Activated CD4-positive, CD25-positive, alpha-beta regulatory T cell treated with anti-CD3 and anti-CD28 coated beads, Interleukin-2, amount 50 U/mL, for 16 hours (primary cell): ENCODE measurements at places on chromosomes 3 and 15.

DNA sequence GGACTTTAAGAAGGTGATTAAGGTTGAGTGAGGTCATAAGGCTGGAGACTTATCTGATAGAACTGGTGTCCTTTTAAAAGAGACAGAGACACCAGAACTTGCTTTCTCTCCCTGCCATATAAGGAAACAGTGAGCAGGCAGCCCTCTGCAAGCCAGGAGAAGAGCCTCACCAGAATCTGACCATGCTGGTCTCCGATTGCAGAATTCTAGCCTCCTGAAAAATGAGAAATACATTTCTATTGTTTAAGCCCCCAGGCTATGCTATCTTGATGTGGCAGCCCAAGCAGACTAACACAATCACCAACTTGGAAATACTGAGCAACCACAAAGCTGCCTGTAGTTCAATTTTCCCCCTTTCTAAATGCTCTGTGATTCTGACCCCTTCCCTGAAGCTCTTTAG lies 161.4 kb upstream of the RARB start:
- DNase-seq = no peak

DNA sequence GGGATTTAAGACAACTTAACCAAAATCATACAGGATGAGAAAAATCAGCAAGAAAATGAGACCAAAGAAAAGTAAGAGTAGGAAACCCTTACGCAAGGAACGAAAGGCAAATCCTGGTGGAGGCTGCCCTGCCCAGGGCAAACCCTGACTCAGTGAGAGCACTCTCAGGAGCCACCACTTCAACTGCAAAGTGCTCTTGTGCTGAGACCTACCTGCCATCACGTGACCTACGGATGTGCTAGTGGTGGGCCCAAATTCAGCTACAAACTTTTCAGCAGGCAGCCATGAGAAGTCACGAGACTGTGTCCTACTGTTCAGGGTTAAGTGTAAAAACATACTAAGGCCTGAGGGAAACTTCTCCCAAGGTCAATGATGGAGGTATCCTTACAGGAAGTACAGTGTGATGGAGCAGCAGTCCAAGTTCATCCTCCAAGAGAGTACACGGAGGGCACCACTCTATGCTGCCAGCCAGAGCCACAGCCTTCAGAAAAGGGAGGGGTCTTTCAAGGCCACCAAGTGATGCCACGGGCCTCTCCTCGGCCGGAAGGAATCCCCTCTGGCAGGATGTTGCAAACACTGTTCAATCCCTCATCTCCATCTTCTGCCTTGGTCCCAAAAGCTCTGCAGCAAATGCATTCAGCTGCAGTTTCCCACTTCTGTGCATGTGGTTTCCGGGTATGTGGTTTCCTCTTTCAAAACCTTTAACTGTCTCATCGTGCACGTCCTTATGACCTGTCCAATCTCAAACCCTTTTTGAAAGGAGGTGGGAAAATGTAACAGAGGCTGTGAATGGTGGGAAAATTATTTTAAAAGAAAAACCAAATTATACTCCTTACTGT lies 9.5 kb downstream of the CHSY1 start:
- peak; percentile 44 for DNase-seq

DNA sequence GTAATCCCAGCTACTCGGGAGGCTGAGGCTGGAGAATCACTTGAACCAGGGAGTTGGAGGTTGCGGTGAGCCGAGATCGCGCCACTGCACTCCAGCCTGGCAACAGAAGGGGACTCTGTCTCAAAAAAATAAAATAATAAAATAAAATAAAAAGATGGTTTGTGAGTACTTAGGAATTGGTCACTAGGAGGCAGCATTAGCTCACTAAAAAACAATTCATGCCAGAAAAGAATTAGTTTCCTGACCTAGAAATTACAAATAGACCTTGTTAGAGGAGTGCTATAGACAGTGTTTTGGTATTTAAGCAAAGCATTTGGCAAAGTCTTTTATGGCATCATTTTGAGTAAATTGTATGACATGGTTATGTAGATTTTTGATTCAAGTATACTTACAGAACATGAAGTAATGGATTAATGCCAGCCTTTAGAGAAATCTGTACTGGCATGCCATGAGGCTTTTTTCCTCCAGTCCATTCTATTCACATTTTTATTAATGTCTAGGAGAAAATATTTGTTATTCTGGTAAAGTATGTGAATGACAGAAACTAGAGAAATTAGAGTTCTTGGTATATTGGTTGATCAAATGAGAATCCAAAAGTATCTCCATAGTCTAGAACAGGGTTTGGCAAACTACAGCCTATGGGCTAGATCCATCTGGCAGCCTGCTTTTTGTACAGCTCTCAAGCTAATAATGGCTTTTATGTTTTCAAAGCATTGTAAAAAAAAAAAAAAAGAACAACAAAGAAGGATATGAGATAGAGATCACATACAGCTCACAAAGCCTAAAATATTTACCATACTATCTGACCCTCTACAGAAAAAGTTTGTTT lies 81.6 kb downstream of the LRRC49 start:
- no peak for DNase-seq

GRCh38 chr3:139127101-139127500 lies 82.4 kb upstream of the PRR23C start:
- no peak for DNase-seq

GRCh38 chr3:43289401-43289800 lies 3.1 kb downstream of the SNRK start:
- no peak for DNase-seq

- no peak for DNase-seq
These were observed 130.7 kb downstream of the ALCAM start for GRCh38 chr3:105497386-105497785.

DNA sequence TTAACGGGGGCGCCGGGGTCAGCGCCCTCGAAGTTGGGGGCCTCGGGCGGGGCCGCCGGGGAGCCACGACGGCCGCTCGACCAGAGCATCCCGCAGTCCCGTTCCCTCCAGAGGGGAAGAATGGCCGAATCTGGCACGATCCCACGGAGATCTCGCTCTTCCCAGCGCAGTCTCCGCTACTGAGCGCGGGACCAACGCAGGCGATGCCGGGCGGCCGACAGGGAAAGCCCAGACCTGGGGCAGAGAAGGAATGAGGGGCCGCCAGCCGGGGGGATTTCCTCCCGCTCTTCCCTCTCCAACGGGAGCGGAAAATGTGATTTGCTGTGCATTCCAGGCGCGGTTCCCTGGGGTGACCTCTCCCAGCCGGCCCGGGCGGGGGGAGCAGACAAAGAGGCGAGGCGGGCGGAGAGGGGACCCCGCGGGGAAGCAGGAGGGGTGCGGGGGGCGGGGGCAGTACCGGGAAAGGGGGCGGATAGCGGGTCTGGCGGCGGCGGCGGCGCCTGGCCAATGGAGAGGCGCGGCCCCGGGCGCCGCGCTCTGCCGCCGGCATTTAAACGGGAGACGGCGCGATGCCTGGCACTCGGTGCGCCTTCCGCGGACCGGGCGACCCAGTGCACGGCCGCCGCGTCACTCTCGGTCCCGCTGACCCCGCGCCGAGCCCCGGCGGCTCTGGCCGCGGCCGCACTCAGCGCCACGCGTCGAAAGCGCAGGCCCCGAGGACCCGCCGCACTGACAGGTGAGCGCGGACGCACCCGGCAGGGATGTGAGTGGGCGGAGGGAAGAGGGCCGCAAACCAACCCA lies at the start of gene GREM1:
Gene GREM1 (plus strand): TSS at position 579 of the 801 bp plus-strand sequence. CDS start 12,687 bp downstream, outside the sequence.
- DNase-seq = no peak

GRCh38 chr15:82093774-82094211 lies 48.0 kb upstream of the MEX3B start:
- no peak for DNase-seq

- DNase-seq = no peak
These were observed 148.4 kb upstream of the GBE1 start for GRCh38 chr3:81909796-81910195.

DNA sequence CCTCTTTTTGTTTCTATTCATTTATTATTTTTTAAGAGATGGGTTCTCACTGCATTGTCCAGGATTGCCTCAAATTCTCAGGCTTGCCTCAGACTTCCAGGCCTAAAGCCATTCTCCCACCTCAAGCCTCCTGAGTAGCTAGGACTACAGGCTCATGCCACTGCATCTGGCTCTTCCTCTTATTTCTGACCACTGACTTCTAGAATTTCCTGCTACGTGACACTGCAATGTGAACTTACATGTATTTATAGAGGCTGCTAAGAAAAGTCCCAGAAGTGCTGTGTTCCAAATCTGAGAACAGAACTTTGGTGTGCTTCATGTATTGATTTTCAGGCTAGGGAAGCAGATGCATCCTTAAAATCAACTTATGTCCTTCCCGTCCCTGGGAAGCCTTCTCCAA lies 407.4 kb downstream of the RSL24D1 start:
- no peak for DNase-seq

DNA sequence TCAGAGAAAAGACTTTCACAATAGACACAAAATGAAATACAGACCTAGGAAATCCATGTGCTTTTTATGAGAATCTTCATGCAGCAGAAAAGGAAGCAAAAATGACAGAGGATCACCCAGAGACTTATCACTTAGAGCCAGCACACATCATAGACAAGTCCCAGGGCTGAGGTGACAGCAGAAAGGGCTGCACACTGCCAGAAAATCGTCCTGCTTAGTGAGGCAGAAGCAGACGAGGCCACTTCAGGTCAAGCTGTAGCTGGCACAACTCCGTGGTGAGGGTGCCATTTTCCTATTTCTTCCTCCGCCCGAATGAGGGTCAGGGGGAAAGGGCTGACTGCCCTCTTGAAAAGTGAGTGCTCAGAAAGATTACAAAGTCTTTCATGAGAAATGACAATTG lies 95.9 kb upstream of the TNIK start:
- no peak for DNase-seq

DNA sequence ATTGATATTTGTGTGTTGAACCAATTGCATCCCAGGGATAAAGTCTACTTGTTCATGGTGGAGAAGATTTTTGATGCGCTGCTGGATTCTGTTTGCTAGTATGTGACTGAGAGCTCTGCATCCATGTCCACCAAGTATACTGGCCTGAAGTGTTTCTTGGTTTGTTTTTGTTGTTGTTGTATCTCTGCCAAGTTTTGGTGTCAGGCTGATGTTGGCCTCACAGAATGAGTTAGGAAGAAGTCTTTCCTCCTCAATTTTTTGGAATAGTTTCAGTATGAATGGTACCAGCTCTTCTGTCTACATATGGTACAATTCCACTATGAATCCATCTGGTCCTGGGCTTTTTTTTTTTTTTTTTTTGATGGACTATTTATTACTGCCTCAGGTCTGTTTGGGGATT lies 50.9 kb upstream of the OSTN start:
- DNase-seq = no peak

DNA sequence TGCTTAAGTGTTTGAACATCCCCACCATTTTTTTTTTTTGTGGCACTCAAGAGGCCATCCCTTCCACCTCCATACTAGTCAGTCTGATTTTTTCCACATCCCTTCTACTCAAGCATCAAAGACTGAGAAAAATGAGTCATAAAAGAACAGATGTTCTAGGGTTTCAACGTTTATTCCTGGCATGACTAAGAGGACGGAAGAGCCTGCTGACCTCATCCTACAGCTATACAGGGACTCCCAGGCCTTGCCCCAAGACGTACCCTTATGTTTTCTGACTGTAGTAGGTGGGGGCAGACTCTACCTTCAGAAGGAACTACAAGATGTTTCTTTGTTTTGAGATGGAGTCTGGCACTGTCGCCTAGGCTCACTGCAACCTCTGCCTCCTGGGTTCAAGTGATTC lies 3.3 kb upstream of the ITPKA start:
- no peak for DNase-seq

- no peak for DNase-seq
These were observed 22.6 kb upstream of the NEK10 start for GRCh38 chr3:27391796-27392195.

DNA sequence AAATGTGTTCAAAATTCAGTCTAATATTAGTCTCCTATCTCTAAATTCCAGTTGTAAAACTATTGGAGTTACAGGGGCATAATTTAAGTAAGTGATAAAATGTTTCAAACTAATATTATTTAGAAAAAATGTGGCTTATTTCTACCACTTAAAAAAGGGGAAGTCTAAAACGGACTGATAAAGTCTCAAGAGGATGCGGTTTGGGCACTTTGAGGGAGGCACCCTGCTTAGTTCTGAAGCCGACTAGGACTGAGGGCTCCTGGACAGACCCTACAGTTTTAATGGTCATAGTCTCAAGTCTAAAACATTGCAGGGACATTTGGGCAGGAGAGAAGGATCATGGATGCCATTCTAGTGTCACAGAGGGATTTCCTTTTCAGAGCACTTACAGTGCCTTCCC lies 566.3 kb downstream of the NR2F2 start:
- no peak for DNase-seq

GRCh38 chr3:160719710-160720109 lies 36.3 kb upstream of the PPM1L start:
- no peak for DNase-seq

- no peak for DNase-seq
These were observed 133.3 kb upstream of the SLC24A5 start for GRCh38 chr15:47987461-47987860.

DNA sequence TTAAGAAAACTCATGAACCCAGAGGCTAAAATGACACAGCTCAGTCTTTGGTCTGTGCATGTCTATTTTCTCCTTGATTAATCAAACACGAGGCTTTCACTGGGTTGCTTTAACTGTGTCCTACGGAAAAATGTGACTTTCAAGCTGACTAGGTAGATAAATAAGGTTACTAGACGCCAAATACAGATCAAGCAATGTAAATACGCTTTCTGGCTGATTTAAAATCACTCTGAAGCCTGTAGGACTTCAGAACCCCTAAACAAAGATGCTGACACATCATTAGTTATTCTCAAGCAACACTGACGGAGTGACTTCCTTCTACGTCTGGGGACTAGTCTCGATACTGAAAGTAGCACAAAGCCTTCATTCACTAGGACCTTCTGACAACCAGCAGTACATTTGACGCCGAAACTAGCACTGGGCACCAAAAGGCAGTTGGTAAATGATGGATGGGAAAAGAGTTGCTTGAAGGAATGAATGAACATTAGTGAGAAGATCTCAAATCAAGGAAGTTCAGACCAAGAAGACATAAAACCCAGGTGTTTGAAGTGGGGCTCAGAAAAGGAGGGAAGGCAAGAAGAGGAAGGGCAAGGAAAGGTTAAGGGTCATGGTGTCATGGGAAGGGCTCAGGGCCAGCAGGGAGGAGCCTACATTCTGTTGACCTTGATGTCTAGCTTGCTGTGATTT lies 67.1 kb upstream of the CDV3 start:
- DNase-seq = peak; percentile 6

- no peak for DNase-seq
These were observed 462.3 kb upstream of the PPP2R3A start for GRCh38 chr3:135503065-135503759.

- no peak for DNase-seq
These were observed 19.2 kb upstream of the MAP6D1 start for GRCh38 chr3:183844606-183845005.

GRCh38 chr15:68997930-68998777 lies 16.3 kb upstream of the NOX5 start:
- DNase-seq = no peak

DNA sequence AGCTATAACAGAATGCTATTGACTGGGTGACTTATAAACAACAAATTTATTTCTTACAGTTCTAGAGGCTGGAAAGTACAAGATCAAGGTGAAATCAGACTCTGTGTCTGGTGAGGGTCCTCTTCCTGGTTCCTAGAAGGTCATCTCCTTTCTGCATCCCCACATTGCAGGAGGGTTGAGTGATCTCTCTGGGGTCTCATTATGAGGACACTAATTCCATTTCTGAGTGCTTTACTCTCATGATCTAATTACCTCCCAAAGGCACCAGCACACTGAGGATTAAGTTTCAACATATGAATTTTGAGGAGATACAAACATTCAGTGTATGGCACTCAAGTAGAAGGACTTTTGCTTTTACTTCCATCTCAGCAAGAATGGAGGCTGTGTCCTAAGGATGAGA lies 534.1 kb upstream of the KCNMB2 start:
- DNase-seq = no peak

- no peak for DNase-seq
These were observed 2.0 kb downstream of the MYEF2 start for GRCh38 chr15:48176112-48176511.

GRCh38 chr15:66006986-66007385 lies 137.7 kb downstream of the RAB11A start:
- DNase-seq = no peak
